ENCODE measurements at places on chromosomes 4 and X.

GRCh38 chr4:152805071-152805650 is 25.4 kb downstream of the ARFIP1 start:
- no peak for DNase-seq

- DNase-seq = no peak
Measured at GRCh38 chr4:82611527-82611926, 49.7 kb upstream of the TMEM150C start.

- DNase-seq = no peak
Measured at GRCh38 chrX:15816438-15816809, 26.1 kb downstream of the ZRSR2 start.

DNA sequence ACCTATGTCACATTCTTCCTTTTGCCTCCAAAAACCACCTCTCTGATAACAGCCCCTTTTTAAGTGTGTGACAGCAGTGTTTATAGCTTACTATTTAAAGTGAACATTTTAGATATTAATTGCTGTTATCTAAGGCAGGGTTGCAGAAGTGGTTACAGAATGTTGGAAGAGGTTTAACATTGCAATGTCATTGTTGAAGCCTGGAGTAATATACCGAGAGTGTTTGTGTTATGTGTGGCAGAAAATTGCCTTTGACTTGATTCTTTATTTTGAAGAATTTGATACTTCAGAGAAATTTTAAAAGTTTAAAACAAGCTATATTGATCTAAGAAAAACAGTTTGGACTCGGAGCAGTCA is 37.1 kb downstream of the SMARCAD1 start:
- no peak for DNase-seq

DNA sequence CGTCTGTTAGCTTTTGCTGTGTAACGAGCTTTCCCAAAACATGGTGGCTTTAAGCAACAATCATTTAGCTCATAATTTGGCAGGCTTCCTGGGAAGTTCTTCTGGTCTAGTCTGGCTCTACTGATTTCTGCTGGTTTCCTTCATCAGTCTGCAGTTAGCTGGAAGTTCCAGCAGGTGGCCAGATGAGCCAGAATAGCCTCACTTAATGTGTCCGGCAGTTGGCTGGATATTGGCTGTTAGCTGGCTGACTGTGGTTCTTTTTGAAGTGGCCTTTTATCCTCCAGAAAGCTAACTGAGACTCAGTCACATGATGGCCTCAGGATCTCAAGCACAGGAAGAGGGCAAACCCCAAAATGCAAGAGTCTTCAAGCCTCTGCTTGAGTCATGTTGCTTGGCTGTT is 34.9 kb downstream of the FTHL17 start:
- DNase-seq = peak; percentile 56

DNA sequence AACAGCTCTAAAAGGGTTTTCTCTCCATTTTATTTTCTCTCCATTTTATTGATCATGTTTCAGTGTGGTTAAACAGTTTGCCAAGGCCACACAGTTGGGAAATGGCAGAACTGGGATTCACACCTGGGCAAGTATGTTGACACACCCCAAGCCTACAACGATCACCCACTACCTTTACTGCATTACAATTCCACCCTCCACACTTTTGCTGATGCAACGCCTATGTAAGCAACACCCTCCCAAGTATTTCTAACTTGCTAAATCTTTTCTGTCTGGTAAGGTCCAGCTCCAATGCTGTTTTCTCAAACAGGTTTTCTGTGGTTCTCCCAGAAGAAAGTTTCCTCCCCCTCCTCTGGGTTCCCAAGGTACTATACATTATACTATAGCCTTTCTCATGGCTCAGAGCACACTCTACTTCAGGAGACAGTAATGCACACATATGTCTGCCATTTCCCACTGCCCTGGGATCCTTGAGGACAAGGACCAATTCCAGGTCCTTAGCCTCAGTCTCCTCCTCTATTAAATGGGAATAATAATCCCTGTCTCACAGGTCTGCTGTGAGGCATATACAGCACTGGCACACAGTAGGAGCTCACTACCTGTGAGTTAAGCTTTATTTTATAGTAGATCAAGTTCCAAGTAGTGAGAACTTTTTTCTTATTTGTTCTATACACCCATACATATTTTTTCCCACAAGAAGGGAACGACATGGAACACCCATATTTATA is 27.9 kb downstream of the IQSEC2 start:
- DNase-seq = no peak

DNA sequence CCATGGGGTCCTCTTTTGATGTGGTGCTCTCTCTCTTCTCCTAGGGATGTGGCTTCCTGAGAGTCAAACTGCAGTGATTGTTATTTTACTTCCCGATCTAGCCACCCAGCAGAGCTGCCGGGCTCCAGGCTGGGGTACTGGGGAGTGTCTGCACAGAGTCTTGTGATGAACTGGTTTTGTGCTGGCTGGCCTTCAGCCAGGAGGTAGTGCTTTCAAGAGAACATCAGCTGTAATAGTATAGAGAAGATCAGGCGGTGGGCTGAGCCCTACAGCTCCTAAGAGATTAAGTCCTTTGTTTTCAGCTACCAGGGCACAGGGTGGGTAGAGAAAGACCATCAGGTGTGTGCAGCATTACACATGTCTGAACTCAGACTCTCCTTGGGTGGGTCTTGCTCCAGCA is 59.0 kb upstream of the AGTR2 start:
- DNase-seq = no peak

DNA sequence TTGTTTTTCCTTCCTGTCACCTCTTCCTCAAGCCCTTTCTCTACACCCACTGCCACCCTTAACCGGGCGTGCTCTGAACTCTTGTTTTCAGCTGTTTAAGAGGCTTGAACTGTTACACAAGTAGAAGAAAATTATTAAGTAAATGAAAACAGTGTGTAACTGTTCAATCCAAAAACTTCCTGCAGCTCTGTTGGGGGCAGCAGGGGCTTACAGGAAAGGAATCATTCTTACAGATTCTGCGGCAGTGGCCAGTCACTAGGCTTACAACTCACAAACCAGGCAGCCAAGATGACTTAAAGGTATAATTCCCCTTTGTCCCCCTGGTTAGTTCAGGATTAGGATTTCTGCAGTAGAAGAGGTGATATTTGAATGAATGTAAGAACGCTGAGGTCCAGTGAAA is 70.2 kb upstream of the ETNPPL start:
- no peak for DNase-seq

- DNase-seq = no peak
Measured at GRCh38 chr4:90183254-90183653, 56.1 kb downstream of the CCSER1 start.

GRCh38 chr4:68272380-68272779 is 26.9 kb upstream of the TMPRSS11B start:
- DNase-seq = no peak

DNA sequence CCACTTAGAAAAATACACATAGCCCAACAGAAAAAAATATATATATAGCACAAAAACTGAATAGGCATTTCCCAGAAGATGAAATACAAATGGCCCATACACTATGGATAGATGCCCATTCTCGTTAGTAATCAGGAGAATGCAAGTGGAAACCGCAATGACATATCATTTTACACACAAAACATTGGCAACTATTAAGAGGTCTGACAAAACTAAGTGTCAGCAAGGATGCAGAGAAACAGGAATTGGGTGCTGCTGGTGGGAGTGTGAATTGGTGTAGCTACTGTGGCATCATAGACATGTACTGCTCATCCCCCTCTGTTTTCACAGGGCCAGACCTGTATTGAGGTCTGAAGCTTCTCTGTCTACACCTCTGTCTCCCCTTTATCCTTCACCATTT is 320.0 kb downstream of the IDS start:
- DNase-seq = peak; percentile 27

GRCh38 chr4:48968814-48969213 is 17.3 kb upstream of the CWH43 start:
- no peak for DNase-seq

- no peak for DNase-seq
Measured at GRCh38 chr4:18777190-18777930, 755.8 kb upstream of the LCORL start.

- DNase-seq = peak; percentile 77
Measured at GRCh38 chr4:25767877-25768725, 94.7 kb downstream of the SEL1L3 start.

DNA sequence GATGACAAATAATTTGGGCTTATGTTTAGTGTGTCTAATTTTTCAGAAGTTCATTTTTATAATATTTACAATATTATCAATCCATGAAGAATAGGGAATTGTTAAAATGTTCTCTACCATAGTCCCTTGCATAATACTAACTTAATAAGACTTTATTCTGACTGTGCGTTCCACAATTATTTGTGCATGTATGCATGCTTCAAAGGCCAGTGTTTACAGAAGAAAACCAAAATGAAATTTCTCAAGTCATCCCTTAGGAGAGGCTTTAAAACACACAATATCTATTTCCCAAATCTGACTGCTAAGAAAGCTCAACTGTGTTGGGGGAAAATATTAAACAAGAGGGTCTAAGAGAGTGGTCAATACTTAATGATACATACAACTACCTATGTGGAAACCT is 226.3 kb upstream of the ANKRD50 start:
- DNase-seq = no peak

GRCh38 chrX:118355225-118355920 is 9.5 kb downstream of the WDR44 start:
- DNase-seq = no peak

GRCh38 chr4:129900430-129900953 is 804.5 kb downstream of the C4orf33 start:
- no peak for DNase-seq

DNA sequence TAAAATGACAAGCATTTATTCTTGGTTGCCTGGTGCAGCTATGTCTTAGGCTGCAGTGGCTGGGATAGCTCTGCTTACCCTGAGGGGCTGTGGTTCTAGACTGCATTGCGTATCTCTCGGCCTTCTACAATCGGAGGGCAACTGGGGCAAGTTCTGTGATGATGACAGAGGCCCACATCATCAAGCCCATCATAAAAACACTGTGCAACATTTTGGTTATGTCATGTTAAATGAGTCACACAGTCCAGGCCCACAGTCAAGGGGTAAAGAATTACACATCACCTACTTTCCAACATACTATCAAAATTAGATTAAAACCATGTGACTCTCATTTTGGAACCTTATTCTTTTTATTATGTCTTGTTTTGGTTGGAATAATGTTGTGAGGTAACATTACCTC is 120.2 kb upstream of the GUCY1A1 start:
- no peak for DNase-seq

GRCh38 chr4:47031011-47031678 is at the start of gene GABRB1:
TSS of gene GABRB1 (plus strand) at chr4:47031567.
- peak; percentile 7 for DNase-seq

GRCh38 chr4:8070736-8071718 is 87.6 kb downstream of the ABLIM2 start:
- no peak for DNase-seq

DNA sequence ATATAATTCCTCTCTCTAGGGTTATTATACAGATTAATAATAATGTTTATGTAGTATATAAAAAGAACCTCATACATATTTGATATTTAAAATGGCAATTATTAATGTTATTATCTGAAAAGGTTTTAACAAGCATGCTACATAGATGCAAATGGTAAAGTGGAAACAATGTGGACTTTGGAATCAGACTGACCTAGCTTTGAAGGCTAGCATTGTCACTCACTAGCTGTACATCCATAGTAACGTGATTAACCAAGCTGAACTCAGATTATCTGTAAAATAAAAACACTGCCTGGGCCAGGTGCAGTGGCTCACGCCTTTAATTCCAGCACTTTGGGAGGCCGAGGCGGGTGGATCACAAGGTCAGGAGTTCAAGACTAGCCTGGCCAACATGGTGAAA is 233.7 kb upstream of the SPRY1 start:
- no peak for DNase-seq

- DNase-seq = no peak
Measured at GRCh38 chrX:35826503-35826902, 28.4 kb downstream of the MAGEB16 start.

- no peak for DNase-seq
Measured at GRCh38 chr4:110769578-110769977, 146.7 kb upstream of the PITX2 start.

GRCh38 chr4:79915246-79915645 is 157.8 kb downstream of the ANTXR2 start:
- no peak for DNase-seq

DNA sequence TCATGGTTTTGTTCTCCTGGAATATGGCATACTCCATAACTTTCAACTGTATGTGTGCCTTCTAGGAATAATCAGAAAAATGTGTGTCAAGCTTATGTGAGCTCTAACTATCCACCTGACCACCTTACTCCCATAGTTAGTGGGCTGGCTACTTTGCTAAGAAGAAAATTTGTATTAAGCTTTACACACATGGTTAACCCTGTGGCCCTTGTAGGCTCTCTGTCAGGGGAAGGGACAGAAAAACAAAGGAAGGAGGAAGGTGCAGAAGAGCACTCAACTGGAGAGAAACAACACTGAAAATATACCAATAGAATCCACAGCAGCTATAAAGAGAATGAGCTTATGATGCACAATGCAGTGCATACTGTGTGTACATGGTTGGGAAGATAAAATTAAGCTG is 84.6 kb downstream of the PPP3CA start:
- DNase-seq = no peak

GRCh38 chr4:139524062-139524631 is 31.9 kb downstream of the SETD7 start:
- no peak for DNase-seq

DNA sequence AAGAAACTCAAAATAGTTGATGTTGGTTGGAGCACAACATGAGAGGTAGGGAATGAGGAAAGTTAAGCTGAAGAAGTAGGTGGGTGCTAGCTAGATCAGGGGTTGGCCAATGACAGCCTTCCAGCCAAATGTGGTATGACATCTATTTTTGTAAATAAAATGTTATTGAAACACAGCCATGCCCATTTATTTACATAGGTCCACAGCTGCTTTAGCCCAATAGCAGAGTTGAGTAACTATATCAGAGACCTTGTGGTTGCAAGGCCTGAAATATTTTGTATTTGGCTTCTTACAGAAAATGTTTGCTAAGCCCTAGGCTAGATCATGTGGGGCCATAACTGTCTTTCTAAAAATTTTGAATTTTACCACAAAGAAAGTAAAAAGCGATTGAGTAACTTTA is 234.9 kb upstream of the CTSO start:
- DNase-seq = no peak

DNA sequence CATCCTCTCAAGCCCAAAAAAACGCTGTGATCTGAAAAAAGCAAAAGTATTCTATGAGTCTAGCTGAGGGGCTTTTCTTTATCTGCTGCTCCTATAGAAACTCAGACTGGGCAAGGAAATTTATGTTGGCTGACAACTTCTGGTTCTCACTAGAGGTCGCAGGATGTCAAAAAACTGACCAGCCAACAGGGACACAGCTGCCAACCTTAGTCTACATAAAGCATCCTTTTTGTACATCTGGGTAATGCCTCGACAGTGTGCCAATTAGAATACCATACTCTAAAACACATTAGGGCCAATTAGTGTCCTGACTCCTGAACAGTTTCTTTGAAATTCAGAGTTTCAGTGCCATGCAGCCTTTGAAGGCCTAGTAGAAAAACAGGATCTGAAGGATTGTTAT is 8.8 kb upstream of the TLL1 start:
- DNase-seq = no peak

DNA sequence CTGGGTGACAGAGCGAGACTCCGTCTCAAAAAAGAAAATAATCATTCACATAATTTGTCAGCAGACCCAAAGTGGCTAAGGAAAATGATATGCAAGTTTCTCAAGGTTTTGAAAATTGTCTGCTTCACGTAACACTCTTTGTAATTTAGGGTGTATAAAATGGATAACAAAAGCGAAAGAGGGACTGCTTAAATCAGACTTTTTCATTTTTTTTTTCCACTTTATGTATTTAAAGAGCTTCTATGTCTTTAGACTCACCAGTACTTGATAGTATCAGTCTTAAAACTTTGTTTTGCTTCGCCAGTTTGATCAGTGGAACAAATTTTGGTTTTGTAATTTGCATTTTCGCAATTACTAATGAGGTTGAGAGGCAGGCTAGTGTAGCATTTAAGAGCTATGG is 34.6 kb downstream of the USP9X start:
- DNase-seq = no peak

Data from hematopoietic multipotent progenitor cell treated with erythropoietin and hydrocortisone succinate and interleukin-3 and kit ligand, for 6 days (in vitro differentiated cells).